NCI-H524 (cell line): ENCODE measurements at places on chromosomes 4 and X.

- no peak for DNase-seq
Observed at GRCh38 chr4:114334884-114335330, 263.7 kb upstream of the UGT8 start.

DNA sequence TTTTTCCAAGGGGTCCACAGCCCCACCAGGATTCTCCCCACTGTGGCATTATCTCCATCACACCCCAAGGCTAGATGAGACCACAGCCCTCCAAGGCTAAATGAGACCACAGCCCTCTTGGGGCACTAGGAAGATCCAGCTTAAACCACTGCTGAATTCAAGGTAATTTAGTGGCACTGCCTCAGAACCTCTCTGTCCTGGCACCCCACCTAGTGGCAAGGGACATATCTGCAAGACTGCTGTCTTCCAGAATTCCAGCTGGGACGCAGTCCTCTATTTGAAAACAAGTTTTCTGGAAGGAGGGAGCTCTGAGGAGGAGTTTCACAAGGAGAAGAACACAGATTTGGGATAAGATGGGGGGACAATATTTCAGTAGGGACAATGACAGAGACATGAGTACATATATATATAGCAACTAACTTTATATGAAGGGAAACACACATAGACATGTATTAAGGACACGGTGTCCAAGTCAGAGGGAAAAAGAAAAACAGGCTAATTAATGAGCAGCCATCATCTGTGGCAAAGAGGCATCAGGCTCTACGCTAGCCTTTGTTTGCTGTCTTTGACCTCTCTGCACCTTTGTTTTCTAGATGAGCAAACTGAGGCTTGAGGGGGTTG is 9.3 kb downstream of the CETN2 start:
- peak; percentile 63 for DNase-seq

- no peak for DNase-seq
Observed at GRCh38 chrX:74344280-74344622, 40.3 kb downstream of the ZCCHC13 start.

DNA sequence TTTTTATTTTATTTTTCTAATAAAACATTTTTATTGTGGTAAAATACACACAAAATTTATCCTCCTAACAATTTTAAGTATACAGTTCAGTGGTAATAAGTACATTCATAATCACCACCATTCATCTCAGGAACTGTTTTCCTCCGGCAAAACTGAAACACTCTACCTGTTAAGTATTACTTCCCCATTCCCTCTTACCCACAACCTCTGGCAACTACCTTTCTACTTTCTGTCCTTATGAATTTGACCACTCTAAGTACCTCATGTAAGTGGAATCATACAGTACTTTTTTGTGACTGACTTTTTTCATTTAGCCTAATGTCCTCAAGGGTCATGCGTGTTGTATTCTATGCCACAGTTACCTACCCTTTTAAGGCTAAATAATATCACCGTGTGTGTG is 21.1 kb upstream of the HSFX4 start:
- no peak for DNase-seq

GRCh38 chr4:148044912-148045352 is 313.0 kb downstream of the ARHGAP10 start:
- DNase-seq, result peak; percentile 1
